HT-29 (cell line): ENCODE measurements at places on chromosomes 7 and 10. TPM values are rescaled to one million over a fixed set of nuclear protein-coding genes. Genes with fewer than 3 reads are reported as not detected.
A peak's percentile ranks its signal among the peaks of the same experiment; 100 is the strongest.

DNA sequence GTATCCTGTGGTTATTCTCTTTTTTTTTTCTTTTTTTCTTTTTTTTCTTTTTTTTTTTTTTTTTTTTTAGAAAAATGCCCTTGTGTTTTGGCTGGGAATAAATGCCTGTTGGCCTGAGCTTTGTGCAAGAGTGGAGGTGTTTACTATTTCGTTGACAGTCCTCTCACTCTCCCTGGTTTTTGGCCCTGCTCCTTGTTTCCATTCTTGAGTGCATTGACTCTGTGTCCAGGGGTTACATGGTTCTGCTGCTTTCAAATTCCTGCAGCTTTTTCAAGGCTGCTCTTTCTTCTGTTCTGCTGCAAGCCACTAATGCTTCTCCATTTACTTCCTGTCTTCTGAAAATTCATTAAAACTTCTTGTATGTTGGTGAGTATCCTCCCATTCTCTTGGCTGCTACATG, 59.7 kb upstream of the TBX20 start:
- no peak for DNase-seq

- no peak for DNase-seq
Observed at GRCh38 chr10:44042075-44042770, 342.7 kb downstream of the CXCL12 start.

GRCh38 chr7:108380517-108380916, 75.7 kb downstream of the NRCAM start:
- DNase-seq, result no peak

Gene FOXP2
- total RNA-seq, result 0.05 and 0.66 TPM in 2 replicates

Gene DLX6
- total RNA-seq, result not detected in 2 replicates

Gene ADAP1
- total RNA-seq, result 535 and 538 TPM in 2 replicates

DNA sequence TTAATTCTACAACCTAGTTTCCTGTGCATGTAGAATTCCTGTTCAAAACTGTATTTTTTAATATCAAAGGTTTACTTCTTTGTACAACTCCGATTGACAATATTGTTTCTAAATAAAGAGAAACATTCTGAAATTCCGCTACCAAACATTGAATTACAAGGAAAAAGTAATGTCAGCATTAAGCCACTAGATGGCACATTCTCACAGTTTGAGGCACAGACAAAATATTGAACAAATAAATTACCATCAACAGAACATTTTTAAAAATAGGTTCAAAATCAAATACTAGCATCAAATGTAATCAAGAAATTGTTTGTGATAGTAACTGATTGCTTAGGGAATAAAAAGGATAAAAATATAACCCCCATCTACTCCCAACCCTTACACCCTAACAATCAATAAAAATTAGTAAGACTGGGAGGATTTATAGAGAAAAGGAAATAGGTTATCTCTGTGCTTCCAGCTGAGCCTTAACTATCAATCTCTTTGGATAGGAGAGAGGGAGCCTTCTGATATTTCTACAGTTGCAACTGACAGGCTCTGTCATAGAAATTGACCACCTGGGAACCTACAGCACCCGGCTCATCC, 86.6 kb upstream of the C7orf33 start:
- DNase-seq, result peak; percentile 68

GRCh38 chr7:55021053-55021452, 2.2 kb downstream of the EGFR start:
- DNase-seq, result no peak

Gene SNX10
- total RNA-seq, result 0.23 TPM in 1 of 2 replicates, not detected in the other

GRCh38 chr7:131649003-131649541, 92.6 kb upstream of the PODXL start:
- DNase-seq, result no peak

DNA sequence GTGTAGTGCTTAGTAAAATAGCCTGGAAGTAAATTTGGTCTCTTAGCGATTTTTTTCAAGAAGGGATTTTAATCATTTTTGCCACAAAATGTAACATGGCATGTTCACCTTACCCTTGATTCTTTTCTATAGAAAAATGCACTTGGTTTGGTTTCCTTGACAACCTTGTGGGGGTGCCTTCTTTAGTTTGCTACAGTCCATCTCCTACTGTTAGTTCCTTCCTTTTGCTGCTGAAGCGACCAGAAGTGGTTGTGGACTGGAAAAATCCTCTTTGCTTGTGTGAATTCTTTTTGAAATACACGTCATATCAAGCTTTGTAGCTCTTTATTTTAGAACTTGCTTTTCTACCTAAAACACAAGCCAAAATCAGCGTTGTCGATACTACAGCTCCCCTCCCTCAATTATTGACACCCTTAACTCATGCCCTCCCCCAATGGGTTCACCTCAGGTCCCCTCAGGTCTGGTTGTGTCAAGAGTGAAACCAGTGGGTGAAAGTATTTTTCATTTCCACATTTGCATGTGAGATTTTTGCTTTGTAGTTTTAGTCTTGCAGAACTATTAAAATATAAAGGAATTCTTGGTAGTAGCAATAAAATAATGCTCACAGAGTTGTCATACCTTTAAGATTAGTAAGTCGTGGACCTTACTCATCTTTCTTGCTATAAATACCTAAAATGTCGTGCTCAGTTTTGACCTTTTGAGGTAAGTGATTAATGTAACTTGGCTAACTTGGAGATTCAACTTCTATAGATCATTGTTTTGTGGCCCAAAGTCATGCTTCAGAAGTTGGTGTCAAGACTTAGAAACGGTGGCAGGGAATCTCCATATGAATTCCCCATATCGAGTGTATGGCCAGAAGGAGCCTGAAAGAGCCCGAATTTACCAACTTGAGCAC, 1.5 kb downstream of the ACTR3B start:
- DNase-seq, result peak; percentile 69

DNA sequence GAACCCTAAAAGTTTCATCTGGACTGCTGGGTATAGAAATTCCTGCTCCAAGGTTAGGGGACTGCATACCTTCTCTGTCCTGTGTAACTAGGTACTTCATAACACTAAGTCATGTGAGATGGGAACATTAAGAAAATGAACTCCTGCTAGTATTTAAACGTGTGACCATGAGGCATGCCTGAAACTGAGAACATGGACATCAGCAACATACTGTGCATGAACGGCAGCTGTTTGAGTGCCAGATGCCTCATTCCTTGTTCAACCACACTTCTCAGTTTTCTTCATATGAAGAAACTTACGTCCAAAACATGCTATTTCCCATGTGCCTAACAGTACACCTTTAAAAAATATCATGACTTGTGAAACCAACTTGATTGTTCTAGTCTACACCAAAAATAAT, 88.5 kb downstream of the CREM start:
- DNase-seq, result no peak

Gene AGR2
- total RNA-seq, result 163 and 215 TPM in 2 replicates

- peak; percentile 48 for DNase-seq
Observed at GRCh38 chr7:123824754-123825067, 20.3 kb upstream of the HYAL4 start.

- peak; percentile 4 for DNase-seq
Observed at GRCh38 chr10:132684164-132684891, 101.6 kb downstream of the NKX6-2 start.

DNA sequence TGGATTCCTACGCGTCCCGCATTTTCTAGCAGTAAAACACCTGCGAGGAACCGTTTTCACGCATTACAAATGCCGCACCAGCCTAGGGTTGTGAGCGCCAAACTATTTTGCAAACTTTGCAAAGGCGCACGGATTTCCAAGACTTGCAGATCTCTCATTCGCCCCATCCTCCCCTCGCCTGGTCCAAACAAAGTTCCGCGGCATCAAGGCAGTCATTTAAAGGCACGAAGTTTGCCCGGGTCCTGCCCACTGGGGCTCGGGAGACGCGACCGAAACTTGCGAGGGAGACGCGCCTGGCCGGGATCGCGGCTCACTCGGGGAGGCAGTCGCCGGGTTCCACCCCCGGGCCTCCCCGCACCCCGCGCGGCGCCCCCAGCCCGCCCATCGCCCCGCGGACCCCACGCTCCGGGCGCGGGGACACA, 613 bp downstream of the USP6NL start:
- peak; percentile 63 for DNase-seq
